Prostate gland (tissue), 2 donors: ENCODE measurements at places on chromosomes 3 and 15. TPM values are rescaled to one million over a fixed set of nuclear protein-coding genes. Genes with fewer than 3 reads are reported as not detected.

The SLC9C1 gene
- 0.91 TPM for total RNA-seq

GRCh38 chr15:42207674-42208579 is at the start of gene VPS39:
Gene VPS39 (minus strand): TSS chr15:42208304. CDS start chr15:42208153, 151 bp downstream.
- peak within 1 kb of the TSS; percentile 80 for H3K4me3 ChIP-seq
- H3K27me3 ChIP-seq, result no peaks in the 10 kb centered on the region
- peak within 1 kb of the TSS; percentile 76 for H3K27ac ChIP-seq
- peak; percentile 70 for DNase-seq
- no peaks in the 10 kb centered on the region for H3K4me1 ChIP-seq

GRCh38 chr3:99626417-99626788 is 12.0 kb upstream of the COL8A1 start:
- no peak overlapping the region for H3K4me3 ChIP-seq
- no peaks in the 10 kb centered on the region for H3K36me3 ChIP-seq
- H3K27ac ChIP-seq, result no peak overlapping the region
- no peaks in the 10 kb centered on the region for H3K4me1 ChIP-seq
- H3K27me3 ChIP-seq, result no peaks in the 10 kb centered on the region

The UNC13C gene
- 3.6 TPM for total RNA-seq

DNA sequence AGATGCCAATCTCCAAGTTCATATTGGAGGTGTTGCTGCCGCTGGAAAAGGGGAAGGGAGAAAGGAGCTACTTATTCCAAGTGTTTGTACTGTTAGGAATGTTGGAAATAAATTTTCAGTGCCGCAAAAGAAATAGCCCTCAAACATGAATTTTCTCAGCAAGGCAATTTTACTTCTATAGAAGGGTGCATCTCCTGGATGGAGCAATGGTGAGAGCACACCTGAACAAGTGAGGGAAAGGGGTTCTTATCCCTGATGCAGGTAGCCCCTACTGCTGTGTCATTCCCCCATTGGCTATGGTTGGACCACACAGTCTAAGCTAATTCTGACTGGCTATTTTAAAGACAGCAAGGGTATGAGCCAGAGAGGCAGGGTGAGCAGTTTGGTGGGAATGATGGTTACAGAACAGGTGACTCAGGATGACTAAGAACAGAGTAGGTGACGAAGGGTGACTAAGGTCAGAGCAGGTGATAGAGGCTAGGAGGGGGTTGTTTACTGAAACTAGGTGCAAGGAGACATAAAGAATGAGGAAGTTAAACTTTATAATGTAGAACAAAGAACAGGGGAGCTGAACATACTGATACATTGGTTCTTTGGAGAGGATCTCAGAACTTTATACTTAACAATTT is 503.5 kb downstream of the EDEM1 start:
- H3K4me3 ChIP-seq, result no peak overlapping the region
- no peaks in the 10 kb centered on the region for H3K36me3 ChIP-seq
- no peak for DNase-seq
- H3K27ac ChIP-seq, result no peak overlapping the region

The SOX2 gene
- 17.8 TPM for total RNA-seq

The P2RY12 gene
- 5.0 TPM for total RNA-seq

The GNAT1 gene
- total RNA-seq, result not detected

The GOLGA6L24 gene
- 0.62 TPM for total RNA-seq

- DNase-seq, result no peak
- H3K4me1 ChIP-seq, result no peaks in the 10 kb centered on the region
- H3K36me3 ChIP-seq, result no peaks in the 10 kb centered on the region
- H3K27me3 ChIP-seq, result no peaks in the 10 kb centered on the region
These were observed 122.2 kb downstream of the ANXA2 start for GRCh38 chr15:60275624-60276023.
